ENCODE measurements at places on chromosomes 3 and 15.

DNA sequence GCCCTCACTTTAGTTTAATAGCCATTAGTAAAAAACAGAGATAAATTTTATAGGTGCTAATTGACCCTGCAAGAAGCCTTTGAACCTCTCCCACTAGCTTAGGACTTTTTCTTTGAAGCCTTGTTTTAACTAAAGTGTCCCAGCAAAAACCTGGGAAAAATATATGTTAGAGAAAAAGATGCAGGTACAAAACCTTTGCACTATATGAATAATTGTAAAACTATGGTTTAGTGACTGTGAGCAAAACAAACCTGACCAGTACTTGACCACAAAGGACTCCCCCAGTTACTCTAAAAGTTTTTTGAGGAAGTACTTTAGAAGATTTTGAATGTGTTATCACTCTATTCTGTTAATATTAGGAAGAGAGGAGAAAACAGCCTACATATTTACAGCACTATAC, 123.3 kb upstream of the TP63 start:
- DNase-seq = no peak

GRCh38 chr3:17742102-17742879, at the start of gene TBC1D5:
TSS of gene TBC1D5 (minus strand) at chr3:17742631. CDS start at chr3:17508570, 234,061 bp downstream.
- DNase-seq = peak; percentile 64

GRCh38 chr3:140586311-140586710, 91.6 kb upstream of the TRIM42 start:
- no peak for DNase-seq

- no peak for DNase-seq
Observed at GRCh38 chr3:98966434-98966833, 64.9 kb upstream of the DCBLD2 start.

DNA sequence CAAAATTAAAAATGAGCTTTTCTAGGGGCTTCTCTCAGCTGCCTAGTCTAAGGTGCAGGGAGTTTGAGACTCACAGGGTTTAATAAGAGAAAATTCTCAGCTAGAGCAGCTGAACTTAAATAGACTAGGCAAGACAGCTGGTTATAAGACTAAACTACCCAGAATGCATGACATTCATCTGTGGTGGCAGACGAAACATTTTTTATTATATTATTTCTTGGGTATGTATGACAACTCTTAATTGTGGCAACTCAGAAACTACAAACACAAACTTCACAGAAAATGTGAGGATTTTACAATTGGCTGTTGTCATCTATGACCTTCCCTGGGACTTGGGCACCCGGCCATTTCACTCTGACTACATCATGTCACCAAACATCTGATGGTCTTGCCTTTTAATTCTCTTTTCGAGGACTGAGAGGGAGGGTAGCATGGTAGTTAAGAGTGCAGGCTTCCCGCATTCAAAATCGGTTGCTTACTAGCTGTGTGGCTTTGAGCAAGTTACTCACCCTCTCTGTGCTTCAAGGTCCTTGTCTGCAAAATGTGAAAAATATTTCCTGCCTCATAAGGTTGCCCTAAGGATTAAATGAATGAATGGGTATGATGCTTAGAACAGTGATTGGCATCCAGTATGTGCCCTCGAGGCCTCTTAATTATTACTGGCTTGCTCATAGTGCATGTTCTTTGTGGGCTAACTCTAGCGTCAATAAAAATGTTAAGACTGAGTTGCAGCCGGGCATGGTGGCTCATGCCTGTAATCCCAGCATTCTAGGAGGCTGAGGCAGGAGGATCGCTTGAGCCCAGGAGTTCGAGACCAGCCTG, 984 bp downstream of the CCR5 start:
- no peak for DNase-seq

- DNase-seq = no peak
Observed at GRCh38 chr3:13077431-13078162, 4.4 kb upstream of the IQSEC1 start.

- no peak for DNase-seq
Observed at GRCh38 chr3:182148360-182148759, 436.6 kb downstream of the SOX2 start.

DNA sequence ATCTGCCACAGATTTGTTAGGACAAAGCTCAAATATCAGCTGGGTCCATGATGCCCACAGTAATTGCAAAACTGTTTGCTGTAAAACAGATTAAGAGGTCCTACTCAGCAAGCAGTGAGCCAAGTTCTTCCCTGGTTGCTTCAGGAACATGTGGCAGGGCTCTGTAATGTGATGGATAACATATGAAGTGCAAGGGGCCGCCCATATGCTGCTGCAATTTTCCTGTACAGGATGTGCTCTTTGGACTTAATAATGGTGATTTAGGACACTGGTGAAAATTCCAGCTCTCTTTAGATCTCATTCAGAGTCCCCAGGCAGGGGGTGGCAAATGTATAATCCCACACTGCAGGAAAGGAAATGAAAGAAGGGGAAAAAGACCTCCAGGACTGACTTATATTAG, 289.4 kb downstream of the LSAMP start:
- no peak for DNase-seq

- DNase-seq = no peak
Observed at GRCh38 chr15:49827311-49827710, 206.5 kb downstream of the DTWD1 start.

DNA sequence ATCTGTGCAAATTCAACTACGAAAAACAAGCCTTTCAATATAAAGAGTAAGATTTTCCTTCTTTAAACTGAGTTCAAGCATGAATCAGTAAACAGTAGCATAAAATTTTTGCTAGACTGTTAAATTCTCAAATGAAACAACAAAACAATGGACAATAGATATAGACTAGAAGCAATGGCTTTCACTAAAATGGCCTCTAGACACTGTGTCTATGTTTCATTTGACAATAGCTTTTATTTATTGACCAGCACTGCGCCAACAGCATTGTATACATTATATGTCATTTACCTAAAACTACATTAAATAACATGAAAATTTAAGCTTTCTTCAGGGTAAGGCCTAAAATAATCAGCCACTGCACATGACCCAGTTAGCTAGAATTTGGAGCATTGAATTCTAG, 148.5 kb downstream of the DUT start:
- DNase-seq = no peak

- no peak for DNase-seq
Observed at GRCh38 chr3:9302425-9303181, 53.2 kb upstream of the SRGAP3 start.

DNA sequence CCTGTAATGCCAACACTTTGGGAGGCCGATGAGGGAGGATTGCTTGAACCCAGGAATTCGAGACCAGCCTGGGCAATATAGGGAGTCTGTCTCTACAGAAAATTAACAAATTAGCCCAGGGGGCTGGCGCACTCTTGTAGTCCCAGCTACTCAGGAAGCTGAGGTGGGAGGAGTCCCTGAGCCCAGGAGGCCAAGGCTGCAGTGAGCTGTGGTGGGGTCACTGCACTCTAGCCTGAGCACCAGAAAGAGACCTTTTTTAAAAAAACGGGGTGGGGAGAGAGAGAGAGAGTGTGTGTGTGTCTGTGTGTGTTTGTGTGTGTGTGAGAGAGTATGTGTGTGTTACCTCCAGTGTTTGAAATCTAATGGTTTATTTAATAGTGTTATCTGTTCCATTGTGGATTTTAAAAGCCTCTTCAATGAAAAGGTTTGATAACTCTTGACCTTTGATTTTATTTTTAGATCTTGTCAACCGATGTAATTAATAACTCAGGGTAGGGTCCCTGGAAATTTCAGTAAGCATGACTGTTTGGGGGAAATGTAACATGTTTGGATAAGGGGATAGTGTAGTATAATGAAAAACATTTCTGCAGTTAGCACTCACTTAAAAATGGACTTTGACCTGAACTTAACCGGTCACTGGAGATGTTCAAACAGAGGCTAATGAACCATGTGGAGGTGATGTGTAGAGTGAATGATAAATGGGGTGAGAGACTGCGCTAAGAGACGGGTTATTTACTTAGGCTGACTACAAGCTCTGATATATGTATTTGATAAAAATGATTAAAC, 29.7 kb downstream of the LRCH3 start:
- DNase-seq = no peak

- DNase-seq = no peak
Observed at GRCh38 chr3:60803216-60804173, 447.8 kb downstream of the FHIT start.

GRCh38 chr3:115623044-115623868, at the start of gene GAP43:
TSS of gene GAP43 (plus strand) at chr3:115623510. CDS start at chr3:115623690, 180 bp downstream.
- DNase-seq = no peak

GRCh38 chr3:142276781-142277180, 51.4 kb upstream of the GK5 start:
- no peak for DNase-seq

- DNase-seq = no peak
Observed at GRCh38 chr3:113214917-113215595, 3.7 kb downstream of the BOC start.

- DNase-seq = no peak
Observed at GRCh38 chr15:62512904-62513303, 347.8 kb upstream of the C2CD4B start.

DNA sequence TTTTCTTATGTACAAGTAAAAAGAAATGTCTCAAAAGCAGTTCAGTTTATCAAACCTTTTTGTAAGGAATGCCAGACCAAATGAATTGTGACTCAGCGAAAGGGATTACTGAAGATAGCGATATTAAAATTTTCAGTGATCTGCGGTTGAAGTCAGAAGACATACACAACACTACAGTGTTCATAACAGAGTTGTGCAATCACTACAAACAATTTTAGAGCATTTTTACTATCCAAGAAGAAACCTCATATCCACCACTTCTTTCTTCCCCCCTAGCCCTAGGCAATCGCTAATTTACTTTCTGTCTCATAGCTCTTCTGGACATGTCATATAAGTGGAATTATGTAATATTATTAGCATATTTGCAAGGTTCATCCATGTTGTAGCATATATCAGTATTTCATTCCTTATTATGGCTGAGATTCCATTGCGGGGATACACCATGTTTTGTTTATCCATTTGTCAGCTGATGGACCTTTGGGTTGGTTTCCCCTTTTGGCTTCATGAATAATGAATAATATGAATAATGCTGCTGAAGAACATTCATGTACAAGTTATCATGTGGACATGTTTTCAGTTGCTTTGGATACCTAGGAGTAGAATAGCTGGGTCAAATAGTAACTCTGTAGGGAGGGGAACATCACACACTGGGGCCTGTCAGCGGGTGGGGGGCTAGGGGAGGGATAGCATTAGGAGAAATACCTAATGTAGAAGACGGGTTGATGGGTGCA, 23.6 kb upstream of the ALPK3 start:
- no peak for DNase-seq

DNA sequence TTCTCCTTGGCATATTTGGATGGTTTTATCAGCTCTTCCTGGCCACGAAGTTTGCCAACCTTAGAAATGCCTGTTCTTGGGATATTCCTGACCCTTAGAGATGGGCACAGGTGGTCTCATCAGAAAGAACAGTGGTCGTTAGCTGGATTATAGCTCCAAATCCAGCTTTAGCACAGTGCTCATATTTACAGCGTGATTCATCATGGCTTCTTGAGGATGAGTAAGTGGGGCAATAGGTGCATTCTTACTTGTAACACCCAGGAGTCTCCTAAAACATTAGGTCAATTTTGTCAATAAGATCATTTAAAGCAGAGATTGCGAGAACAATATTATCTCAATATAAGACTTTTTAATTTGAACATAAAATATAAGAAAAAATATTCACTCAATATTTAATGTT, 191.9 kb downstream of the GABRB3 start:
- DNase-seq = no peak

- DNase-seq = no peak
Observed at GRCh38 chr3:178849199-178849910, 222.3 kb downstream of the ZMAT3 start.

DNA sequence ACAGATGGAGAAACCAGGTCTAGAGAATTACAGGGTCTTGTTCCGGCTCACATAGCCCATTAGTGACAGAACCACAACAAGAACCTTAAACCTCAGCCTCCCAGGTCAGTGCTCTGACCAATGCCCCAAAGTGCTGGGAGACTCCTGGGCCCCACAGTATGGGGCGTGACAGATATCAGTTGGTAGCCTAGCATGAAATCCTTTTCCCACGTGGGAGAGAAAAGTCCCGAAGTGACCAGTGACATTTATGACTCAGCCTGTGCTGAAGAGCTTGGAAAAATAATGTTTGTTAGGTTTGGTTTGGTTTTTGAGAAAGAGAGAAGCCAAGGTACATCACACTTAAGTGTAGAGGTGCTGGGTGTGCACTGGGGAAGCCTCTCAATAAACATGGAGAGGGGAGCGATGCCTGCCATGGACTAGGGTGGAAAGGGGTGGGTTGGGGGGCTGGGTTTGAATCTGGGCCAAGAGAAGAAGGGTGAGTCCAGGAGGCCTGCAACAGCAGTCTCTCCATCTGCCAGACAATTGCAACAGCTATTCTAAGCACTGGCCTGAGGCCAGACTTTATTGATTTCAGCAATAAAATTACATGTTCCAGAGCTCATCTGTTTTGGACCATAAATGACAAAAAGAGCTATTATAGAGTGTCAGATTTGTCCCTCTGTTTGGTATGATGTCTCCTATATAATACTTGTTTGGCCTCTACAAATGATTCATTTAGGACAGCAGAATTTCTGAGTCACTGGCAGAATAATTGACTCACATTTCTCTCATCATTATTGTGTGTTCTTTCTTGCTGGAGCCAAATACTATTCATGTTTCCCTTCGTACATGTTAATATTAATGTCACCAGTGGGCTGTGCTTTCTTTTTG, 43.4 kb downstream of the C2CD4A start:
- no peak for DNase-seq

GRCh38 chr3:160312014-160312624, 86.9 kb downstream of the C3orf80 start:
- DNase-seq = no peak

DNA sequence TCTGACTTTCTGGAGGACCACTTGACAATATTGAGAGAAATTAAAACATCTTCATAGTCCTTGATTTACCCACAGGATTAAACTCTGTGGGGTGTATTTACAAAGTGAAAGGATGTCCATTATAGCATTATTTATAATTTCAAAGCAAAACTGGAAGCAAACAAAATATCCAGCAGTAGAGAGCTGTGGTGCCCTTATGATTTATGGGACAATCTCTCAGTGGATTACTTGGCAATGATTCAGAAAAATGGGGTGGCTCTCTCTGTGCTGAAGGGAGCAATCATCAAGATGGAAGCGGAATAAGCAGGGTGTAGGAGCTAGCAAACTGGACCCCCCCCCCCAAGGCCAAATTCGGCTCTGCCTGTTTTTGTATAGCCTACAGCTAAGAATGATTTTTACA, 9.0 kb downstream of the PPCDC start:
- DNase-seq = no peak

GRCh38 chr3:145170121-145170520, 990.9 kb downstream of the PLOD2 start:
- no peak for DNase-seq

DNA sequence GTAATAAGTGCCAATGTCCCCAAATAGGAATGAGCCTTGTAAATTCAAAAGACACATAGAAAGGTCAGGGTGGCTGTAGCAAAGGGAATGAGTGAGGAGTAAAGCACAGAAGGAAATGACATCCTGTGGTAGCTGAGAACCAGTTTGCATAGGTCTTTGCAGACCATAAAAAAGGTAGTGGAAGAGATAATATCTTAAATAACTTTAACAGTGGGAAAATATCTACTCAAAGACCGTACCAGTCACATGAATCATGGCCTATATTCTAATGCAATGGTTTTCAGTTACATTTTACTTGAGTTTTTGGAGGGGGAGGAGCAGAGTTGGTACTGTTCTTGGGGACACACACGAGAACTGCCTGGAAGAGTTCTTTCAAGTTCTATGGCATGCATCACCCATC, 297.3 kb upstream of the ADAMTS9 start:
- DNase-seq = no peak

GRCh38 chr3:72625602-72626337, 222.5 kb downstream of the SHQ1 start:
- no peak for DNase-seq
